ENCODE measurements at places on chromosomes 6 and 20.

- no peak for DNase-seq
Measured at GRCh38 chr6:70133246-70133645, 169.6 kb downstream of the COL9A1 start.

- DNase-seq, result no peak
Measured at GRCh38 chr6:166262743-166263515, 45.3 kb downstream of the PRR18 start.

DNA sequence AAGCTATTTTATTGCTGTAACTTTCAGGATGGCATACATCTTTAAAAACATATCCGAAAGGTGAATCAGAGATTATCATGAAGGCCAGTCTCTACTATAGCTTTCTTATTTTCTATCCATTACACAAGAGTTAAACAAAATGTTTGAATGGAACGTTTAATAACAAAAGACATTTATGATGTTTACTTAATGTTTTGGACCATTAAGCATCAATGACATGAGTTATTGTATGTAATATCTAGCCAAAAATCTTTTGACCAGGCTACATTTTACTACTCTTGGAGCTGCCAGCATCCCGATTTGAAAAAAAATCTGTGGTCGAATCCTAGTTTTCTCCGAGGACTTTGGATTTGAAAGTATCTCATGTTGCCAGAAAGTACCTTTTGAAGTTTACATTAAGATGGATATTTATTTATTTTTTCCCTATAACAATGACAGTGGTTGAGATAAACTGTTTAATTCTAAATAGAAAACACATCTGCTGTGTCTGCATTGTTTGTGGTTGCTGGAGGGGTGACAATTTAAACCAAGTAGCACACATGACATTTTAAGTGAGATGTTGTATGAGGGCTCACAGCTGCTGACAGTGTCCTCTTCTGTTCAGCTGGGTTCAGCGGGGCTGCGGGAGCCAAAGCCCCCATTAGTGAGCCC, 293.7 kb upstream of the TCF21 start:
- DNase-seq, result no peak

- no peak for DNase-seq
Measured at GRCh38 chr6:28943557-28944411, 20.0 kb upstream of the TRIM27 start.

GRCh38 chr6:123213921-123214320, 217.9 kb downstream of the CLVS2 start:
- DNase-seq, result no peak

DNA sequence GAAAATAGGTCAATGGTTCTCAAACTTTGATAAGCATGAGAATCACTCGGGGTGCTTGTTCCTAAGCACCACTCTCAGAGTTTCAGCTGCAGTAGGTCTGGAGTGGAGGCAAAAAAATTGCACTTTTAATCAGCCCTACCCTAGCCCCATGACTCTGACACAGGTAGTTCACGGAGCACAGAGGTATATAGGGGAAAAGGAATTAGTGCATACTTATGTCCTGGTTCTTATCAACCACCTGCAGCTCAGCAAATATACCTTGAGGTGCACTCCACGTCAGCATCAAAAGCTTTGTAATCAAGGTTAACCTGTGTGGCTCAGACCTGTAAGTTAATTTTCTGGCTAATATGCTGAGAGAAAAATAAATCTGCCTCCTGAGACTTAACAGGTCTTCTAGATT, 138.8 kb upstream of the HMGN3 start:
- no peak for DNase-seq

DNA sequence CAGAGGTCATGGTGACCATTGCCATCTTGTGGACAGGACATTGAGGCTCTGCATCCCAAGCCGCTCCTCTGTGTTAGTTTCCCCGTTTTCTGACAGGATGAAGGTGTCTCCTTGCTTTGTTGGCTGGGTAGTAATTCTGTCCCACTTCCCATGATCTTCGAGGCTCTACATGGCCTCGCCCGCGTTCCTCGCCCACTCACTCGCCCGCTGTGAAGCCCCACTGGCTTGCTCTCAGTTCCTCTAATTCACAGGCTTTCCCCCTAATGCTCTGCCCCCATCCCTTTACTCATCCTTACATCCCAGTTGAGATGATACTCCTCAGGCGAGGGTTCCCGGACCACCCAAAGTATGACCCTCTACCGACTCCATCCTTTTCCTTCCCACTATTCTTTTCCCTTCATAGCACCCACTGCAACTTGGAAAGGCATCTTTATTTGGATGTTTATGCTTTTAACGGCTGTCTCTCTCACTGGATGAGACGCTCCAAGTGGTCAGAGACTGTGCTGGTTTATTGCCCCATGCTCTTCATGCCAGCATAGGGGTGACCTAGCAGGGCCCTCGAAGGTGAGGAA, 511 bp upstream of the SLC35B2 start:
- no peak for DNase-seq

- peak; percentile 18 for DNase-seq
Measured at GRCh38 chr6:14876778-14877613, 368.9 kb upstream of the JARID2 start.

- no peak for DNase-seq
Measured at GRCh38 chr6:137414599-137414998, 79.6 kb downstream of the OLIG3 start.

DNA sequence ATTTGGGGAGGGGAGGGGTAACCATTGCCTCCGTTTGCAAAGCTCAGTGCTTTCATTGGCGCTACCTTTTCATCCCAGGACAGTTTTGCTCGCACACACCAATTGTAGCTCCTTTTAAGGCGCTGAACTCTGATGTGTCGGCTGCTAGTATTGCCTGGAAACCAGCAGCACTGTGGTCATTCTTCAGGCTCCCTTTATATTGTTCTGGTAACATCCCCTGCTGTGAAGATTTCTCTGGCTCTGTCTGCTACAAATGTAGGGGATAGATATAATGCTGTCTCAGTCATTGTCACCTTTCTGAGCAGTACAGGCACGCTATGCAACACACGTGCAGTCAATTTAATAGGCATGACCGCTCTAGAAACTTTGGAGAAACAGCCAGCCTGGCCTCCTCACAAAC, 172.9 kb upstream of the SASH1 start:
- no peak for DNase-seq

DNA sequence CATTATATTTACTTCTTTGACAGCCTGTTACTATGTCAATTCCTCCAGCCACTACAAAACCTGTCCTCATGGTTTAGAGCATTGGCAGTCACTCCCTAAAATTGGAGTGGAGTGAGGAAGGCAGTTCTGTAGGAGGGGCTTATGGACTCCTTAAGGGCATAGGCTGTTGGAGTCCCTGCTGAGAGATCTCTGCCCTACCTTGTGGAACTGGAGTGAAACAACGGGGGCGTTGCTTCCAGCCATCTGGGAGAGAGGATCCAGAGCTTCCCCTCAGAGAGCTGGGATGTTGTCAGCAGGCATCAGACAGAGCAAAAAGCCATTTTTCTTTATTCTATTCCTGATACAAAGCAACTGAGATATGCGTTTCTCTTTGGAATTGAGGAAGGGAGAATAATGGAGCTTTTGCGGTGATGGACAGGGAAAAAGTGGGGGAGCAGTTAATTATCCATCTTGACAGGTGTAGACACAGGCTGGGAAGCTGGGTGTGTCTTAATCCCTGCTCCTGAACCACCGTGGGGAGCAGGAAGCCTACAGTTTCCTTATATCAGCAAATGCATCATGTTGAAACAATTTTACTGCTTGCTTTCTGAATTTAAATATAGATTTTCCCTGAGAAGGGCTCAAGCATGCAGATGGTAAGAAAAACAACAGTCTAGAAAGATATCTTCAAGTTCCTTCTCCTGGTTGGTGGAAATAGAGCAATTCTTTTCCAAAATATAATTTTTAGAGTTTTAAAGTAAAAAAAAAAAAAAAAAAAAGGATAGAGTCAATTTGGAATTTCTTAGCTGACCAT, 402.5 kb downstream of the PLCB1 start:
- DNase-seq, result no peak

DNA sequence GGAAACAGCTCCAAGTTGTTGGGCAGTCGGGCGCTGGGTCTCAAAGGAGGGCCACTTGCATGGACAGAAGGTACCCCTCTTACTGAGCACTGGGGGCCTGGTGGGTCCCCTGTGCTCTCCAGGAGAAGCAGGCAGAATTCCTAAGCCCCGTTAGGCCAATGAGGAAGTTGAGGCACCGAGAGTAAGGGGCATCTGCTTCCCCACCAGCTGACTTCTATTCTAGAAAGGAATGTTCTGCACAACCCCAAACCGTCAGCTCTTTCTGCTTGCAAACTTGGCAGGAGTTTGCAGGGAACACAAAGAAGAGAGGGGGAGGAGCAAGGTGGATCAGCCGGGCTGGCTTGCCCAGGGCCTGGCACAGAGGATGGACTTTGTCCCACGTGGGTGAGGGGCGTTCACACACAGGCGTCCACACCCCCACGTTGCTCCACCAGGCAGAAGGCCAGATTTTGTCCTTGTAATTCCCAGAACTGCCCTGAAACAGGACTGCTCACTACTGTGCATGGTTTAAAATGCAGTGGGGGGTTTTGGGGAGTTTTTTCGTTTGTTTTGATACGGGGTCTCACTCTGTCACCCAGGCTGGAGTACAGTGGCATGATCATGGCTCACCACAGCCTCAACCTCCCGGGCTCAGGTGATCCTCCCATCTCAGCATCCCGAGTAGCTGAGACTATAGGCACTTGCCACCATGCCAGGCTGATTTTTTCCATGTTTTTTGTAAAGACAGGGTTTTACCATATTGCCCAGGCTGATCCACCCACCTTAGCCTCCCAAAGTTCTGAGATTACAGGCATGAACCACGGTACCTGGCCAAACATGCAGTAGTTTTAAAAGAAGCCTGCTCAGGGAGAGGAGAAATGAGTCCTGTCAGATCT, 93.3 kb downstream of the SNX5 start:
- no peak for DNase-seq

GRCh38 chr6:89433252-89434149, 549 bp downstream of the ANKRD6 start:
- DNase-seq, result no peak

GRCh38 chr6:45422503-45423110, 44.9 kb upstream of the SUPT3H start:
- no peak for DNase-seq

DNA sequence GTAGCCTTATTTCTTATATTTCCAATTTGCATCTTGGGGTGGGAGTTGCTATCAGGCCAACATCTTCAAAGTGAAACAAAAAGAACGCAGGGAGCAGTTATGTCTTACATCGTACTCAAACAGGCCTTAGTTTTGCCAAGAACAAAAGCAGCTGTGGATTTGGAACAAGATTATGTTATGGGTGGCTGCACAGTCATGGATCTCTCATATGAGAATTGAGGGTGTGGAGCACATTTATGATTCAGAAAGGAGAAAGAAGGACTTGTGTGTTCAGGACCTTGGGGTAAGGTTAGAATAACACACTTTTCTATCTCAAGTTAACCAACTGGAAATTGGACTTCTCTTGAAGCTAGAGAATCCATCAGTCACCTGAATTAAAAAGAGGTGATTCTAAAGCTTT, 259.9 kb downstream of the FOXA2 start:
- no peak for DNase-seq

DNA sequence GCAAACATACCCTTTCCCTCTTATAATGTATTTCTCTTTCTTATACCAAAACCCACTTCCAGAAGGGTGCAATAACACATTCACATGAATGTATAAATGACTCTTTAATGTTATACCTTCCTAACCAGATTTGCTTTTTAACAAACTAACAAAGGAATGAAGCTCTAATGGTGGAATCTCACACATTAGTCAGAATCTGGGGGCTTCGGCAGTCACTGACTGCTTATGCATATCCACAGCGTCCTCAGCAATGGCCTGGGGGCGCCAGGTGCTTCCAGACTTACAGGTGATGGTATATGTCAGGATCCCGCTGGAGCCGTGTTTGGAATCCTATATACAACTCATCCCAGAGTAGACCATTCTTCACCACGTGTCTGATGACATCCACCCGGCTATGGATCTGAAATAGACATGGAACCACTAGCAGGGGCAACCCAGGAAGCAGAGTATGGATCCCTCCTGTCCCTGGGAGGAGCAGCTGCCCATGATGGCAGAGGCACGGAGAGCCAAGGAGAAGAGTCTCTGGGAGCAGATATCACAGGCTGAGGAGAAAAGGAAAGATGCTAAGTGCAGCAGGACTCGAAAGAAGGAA, 150.8 kb upstream of the RIPOR2 start:
- DNase-seq, result no peak

- peak; percentile 3 for DNase-seq
Measured at GRCh38 chr6:88512951-88513350, 346.8 kb upstream of the CNR1 start.

DNA sequence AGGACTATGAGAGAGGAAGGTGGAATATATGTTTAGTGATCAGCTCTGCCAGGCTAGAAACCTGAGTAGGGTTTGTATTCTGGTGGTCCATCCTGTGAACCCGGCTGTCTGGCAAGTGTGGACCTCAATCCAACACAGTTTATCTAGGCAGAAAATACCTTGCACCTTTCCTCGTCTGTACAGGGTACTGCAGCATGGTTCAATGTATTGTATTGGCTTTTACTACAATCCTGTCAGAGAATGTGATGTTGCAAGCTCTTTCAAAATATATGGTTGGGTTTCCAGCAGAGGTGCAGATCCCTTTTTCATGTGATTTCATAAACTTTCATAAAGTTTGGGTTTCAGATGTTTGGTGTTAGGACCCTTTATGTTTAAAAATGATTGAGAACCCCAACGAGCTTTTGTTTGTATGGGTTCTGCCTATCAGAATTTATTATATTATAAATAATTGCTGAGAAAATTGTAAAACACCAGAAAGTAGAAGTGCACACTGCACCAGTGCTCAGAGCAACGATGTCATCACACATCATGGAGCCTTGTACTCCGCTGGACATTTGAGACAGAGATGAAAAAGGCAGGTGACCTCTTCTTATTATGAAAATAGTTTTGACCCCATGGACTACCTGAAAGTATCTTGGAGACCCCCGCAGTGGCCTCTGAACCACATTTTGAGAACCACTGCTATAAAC, 106.6 kb downstream of the RTN4IP1 start:
- no peak for DNase-seq

- DNase-seq, result no peak
Measured at GRCh38 chr20:42432496-42433334, 757.0 kb downstream of the PTPRT start.

GRCh38 chr6:30700340-30700739, 9.6 kb upstream of the NRM start:
- DNase-seq, result no peak

DNA sequence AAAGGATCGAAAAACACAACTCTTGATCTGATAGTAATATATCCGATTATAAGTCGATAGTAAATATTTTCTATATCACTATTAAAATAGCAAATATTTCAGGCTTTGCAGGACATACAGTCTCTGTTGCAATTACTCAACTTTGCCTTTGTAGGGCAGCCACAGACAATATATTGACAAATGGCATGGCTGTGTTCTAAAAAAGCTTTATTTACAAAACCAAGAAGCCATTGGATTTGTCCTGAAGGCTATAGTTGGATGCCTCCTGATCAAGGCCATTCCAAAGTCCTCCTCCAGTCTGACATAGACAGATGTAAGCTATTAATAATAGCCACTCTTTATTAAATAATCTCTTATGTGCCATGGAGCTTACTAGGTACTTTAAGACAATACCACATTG, 5.9 kb downstream of the OCSTAMP start:
- DNase-seq, result no peak

Data from epithelial cell of prostate (primary cell).